Frontal cortex (tissue), 4 donors: ENCODE measurements at places on chromosomes 16 and 17. TPM values are rescaled to one million over a fixed set of nuclear protein-coding genes. Genes with fewer than 3 reads are reported as not detected.

The SLC5A11 gene
- total RNA-seq = not detected

The E2F4 gene
- total RNA-seq = 19.6 TPM

The SLC25A39 gene
- 30.2 TPM for total RNA-seq

The STAT5B gene
- 17.5 TPM for total RNA-seq

The CCL17 gene
- not detected for total RNA-seq

The ALOX15B gene
- under 0.01 TPM for total RNA-seq

The HIC1 gene
- total RNA-seq = 3.3 TPM

The METRNL gene
- total RNA-seq = 45.2 TPM
